Activated CD8-positive, alpha-beta T cell treated with anti-CD3 and anti-CD28 coated beads for 36 hours (primary cell): ENCODE measurements at places on chromosomes 6 and 20. TPM values are rescaled to one million over a fixed set of nuclear protein-coding genes. Genes with fewer than 3 reads are reported as not detected.

- no peak for DNase-seq
- no peak overlapping the region for H3K27ac ChIP-seq
- no peak overlapping the region for H3K4me3 ChIP-seq
- H3K4me1 ChIP-seq, result no peaks in the 10 kb centered on the region
- H3K36me3 ChIP-seq, result peaks cover 2% of the 10 kb centered on the region
Observed at GRCh38 chr6:12173661-12174060, 116.5 kb upstream of the EDN1 start.

DNA sequence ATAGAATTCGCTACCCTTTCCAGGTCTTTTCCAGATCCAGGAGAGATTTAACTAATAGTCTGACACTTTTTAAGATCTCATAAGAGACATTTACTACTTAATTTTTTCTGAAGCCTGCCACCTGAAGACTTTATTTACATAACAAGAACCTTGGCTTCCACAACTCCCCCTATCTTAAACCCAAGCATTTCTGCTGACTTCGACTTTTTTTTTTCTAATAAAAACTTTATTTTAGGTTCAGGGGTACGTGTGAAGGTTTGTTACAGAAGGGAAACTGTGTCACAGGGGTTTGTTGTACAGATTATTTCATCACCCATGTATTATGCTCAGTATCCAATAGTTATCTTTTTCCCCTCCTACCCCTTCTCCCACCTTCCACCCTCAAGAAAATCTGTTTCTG, 64.9 kb upstream of the OR14J1 start:
- DNase-seq, result no peak
- H3K4me3 ChIP-seq, result no peak overlapping the region

- H3K27ac ChIP-seq, result no peak overlapping the region
- DNase-seq, result no peak
- no peak overlapping the region for H3K4me3 ChIP-seq
- H3K27me3 ChIP-seq, result peaks cover 3% of the 10 kb centered on the region
Observed at GRCh38 chr6:129981598-129981997, 36.8 kb upstream of the L3MBTL3 start.

- no peak overlapping the region for H3K4me3 ChIP-seq
- H3K4me1 ChIP-seq, result peaks cover 2% of the 10 kb centered on the region
- no peaks in the 10 kb centered on the region for H3K27me3 ChIP-seq
- DNase-seq, result no peak
- peaks cover 49% of the 10 kb centered on the region for H3K36me3 ChIP-seq
- no peak overlapping the region for H3K27ac ChIP-seq
Observed at GRCh38 chr6:154814063-154814462, 80.8 kb downstream of the SCAF8 start.

PPARD gene
- 26.7 TPM for total RNA-seq

DNA sequence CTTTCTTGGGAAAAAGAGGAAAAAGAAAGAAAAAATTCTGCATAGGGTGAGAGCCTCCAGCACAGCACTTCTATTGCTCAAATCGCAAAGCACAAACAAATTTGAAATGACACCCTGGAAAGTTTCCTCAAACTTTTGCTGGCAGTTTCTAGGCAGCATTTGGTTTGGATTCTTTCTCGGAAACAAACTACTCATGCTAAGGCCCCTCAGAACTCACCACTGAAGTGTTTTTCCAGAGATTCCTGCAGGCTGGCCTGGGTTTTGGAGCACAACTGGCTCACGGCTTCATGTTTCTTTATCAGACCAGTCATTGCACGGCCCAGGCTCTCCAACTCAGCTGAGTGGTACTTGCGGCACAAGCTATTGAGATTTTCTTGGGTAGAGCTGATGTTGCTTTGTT, 237.8 kb downstream of the SYNE1 start:
- H3K27me3 ChIP-seq, result no peaks in the 10 kb centered on the region
- no peak overlapping the region for H3K4me3 ChIP-seq
- no peaks in the 10 kb centered on the region for H3K36me3 ChIP-seq
- no peaks in the 10 kb centered on the region for H3K4me1 ChIP-seq
- H3K27ac ChIP-seq, result no peak overlapping the region

- H3K27ac ChIP-seq, result no peak overlapping the region
- H3K27me3 ChIP-seq, result no peaks in the 10 kb centered on the region
- no peak for DNase-seq
- no peak overlapping the region for H3K4me3 ChIP-seq
- peaks cover 34% of the 10 kb centered on the region for H3K4me1 ChIP-seq
Observed at GRCh38 chr6:45075246-45075645, 252.9 kb upstream of the RUNX2 start.

C6orf163 gene
- total RNA-seq, result 1.4 TPM

RNF39 gene
- total RNA-seq, result not detected

GRCh38 chr6:119960036-119960435, 610.5 kb upstream of the MAN1A1 start:
- H3K4me1 ChIP-seq, result no peaks in the 10 kb centered on the region
- no peak overlapping the region for H3K27ac ChIP-seq
- H3K27me3 ChIP-seq, result no peaks in the 10 kb centered on the region
- no peak for DNase-seq
- H3K4me3 ChIP-seq, result no peak overlapping the region

- no peak for DNase-seq
- no peaks in the 10 kb centered on the region for H3K4me1 ChIP-seq
Observed at GRCh38 chr6:22828179-22829062, 259.1 kb downstream of the HDGFL1 start.

GRCh38 chr20:25356271-25356933, 34.2 kb downstream of the ABHD12 start:
- H3K27ac ChIP-seq, result no peak overlapping the region
- H3K27me3 ChIP-seq, result no peaks in the 10 kb centered on the region
- H3K4me3 ChIP-seq, result no peak overlapping the region
- H3K36me3 ChIP-seq, result peaks cover 1% of the 10 kb centered on the region
- DNase-seq, result no peak
- peaks cover 27% of the 10 kb centered on the region for H3K4me1 ChIP-seq

MRPL14 gene
- 42.8 TPM for total RNA-seq

DNA sequence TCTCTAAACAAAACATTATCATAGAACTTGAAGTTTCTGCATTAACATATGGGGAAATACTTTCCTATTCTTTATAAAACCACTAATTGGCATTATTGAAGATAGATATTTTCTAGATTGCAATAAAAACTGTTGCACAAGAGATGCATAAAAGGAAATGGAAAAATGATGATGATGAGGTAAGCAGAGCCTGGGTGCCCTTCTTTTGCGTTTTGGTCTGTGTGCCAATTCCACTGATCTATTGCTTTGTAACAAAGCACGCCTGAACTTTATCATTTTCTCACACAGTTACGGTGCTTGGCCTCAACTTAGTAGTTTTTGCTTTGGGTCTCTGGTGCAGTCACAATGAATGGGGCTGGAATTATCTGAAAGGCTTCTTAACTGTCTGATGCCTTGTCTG, 450.5 kb downstream of the MAFB start:
- H3K4me3 ChIP-seq, result no peak overlapping the region
- peaks cover 2% of the 10 kb centered on the region for H3K27me3 ChIP-seq
- DNase-seq, result no peak
- no peak overlapping the region for H3K27ac ChIP-seq

TSBP1 gene
- total RNA-seq, result not detected

- H3K27me3 ChIP-seq, result no peaks in the 10 kb centered on the region
- peaks cover 54% of the 10 kb centered on the region for H3K4me1 ChIP-seq
- H3K4me3 ChIP-seq, result peak overlapping the region; percentile 71
- H3K27ac ChIP-seq, result peak overlapping the region; percentile 86
- peaks cover 24% of the 10 kb centered on the region for H3K36me3 ChIP-seq
Observed at GRCh38 chr20:32189691-32190615, 17.6 kb downstream of the PLAGL2 start.

DNA sequence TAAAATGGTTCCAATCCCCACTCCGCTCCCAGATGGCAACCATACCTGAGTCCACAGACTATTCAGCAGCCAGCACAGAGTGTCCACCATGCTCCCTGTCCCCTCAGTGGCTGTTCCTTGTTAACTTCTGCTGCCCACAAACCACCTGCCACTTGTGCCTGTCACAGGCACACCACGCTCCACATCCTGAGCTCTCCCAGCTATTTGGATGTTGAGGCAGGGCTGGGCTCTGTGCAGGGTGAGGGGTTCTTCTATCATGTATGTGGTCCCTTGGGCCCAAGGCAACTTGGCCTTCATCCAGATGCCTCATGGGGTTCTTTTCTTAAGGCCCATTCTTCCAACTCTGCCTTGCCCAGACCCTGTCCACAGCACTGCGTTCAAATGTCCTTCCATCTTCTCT, 34.0 kb upstream of the NXT1 start:
- DNase-seq, result no peak
- no peak overlapping the region for H3K27ac ChIP-seq
- peaks cover 3% of the 10 kb centered on the region for H3K27me3 ChIP-seq

DNA sequence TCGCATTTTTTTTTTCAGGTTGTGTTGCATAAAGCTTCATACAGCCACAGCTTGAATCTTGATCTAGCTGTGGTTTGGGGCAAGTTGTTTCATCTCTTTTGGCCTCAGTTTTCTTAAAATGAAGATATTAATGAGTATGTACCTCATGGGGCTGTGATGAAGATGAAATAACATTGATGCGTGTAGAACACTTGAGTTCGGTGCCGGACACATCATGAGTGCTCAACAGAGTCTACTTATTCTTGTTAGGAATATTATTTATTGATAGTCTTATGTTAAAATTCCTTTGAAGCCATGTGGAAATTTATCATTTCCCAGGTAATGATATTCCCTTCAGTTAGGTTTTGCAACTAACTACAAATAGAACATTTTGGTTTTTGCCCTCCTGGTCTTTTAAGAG, 3.4 kb downstream of the PAQR8 start:
- no peak overlapping the region for H3K4me3 ChIP-seq
- H3K27me3 ChIP-seq, result no peaks in the 10 kb centered on the region
- H3K4me1 ChIP-seq, result peaks cover 68% of the 10 kb centered on the region
- H3K36me3 ChIP-seq, result peaks cover 61% of the 10 kb centered on the region

GRCh38 chr6:53179961-53180651, 31.5 kb upstream of the GCM1 start:
- peaks cover 6% of the 10 kb centered on the region for H3K4me1 ChIP-seq
- peak overlapping the region; percentile 12 for H3K27ac ChIP-seq
- no peaks in the 10 kb centered on the region for H3K27me3 ChIP-seq

BTBD3 gene
- total RNA-seq, result 5.3 TPM

DNA sequence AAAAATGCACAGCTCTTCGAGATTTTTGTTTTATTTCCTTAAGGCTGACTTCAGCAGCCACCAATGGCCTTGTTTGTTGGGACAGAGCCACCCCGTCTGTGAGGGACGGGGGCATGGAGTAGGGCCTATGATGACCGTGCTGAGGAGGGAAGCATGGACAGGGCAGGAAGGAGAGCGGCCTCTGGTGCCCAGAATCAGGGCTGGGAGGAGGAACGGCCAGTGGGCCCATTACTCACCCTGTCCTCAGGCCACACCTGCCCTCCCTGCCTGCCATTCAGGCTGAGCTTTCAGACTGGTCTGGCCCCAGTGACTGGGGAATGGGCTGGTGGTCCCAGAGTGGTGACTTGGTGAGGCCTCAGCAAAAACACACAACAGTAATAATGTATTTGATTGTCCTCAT, 104.4 kb downstream of the SMOC2 start:
- H3K4me1 ChIP-seq, result no peaks in the 10 kb centered on the region
- no peak for DNase-seq
- no peak overlapping the region for H3K27ac ChIP-seq
- H3K4me3 ChIP-seq, result no peak overlapping the region

GRCh38 chr6:125279961-125280360, 21.8 kb downstream of the HDDC2 start:
- H3K36me3 ChIP-seq, result peaks cover 88% of the 10 kb centered on the region
- peak overlapping the region; percentile 26 for H3K27ac ChIP-seq
- H3K27me3 ChIP-seq, result no peaks in the 10 kb centered on the region
- no peak overlapping the region for H3K4me3 ChIP-seq

- H3K4me3 ChIP-seq, result no peak overlapping the region
- H3K36me3 ChIP-seq, result no peaks in the 10 kb centered on the region
- peaks cover 49% of the 10 kb centered on the region for H3K27me3 ChIP-seq
- no peak for DNase-seq
Observed at GRCh38 chr6:41379306-41379705, 43.9 kb downstream of the NCR2 start.

MYMX gene
- not detected for total RNA-seq

RIPPLY2 gene
- not detected for total RNA-seq

TRIM31 gene
- not detected for total RNA-seq

DNA sequence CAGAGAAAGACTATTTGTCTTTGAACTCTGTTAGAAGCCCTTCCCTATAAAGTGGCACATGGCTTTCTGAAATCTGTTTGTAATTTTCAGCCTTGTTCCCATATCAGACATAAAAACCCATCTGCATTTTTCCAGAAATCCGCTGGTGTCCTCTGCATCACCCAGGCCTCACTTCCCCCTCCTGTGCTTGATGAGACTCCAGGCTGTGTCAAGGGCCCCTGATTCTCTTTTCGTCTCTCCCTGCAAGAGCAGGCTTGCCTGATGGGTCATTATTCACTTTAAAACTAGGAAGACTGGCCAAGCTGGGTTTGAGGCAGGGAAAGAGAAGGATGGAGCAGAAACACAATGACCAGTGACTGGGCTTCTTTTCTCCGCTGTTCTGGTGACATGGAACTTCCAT, 10.6 kb upstream of the PROKR2 start:
- no peaks in the 10 kb centered on the region for H3K4me1 ChIP-seq
- H3K4me3 ChIP-seq, result no peak overlapping the region
- H3K27me3 ChIP-seq, result peaks cover 17% of the 10 kb centered on the region
- H3K36me3 ChIP-seq, result no peaks in the 10 kb centered on the region
- no peak overlapping the region for H3K27ac ChIP-seq
- DNase-seq, result no peak

NR2E1 gene
- not detected for total RNA-seq

RNF144B gene
- total RNA-seq, result 1.9 TPM

GRCh38 chr6:39266782-39267355, 37.6 kb upstream of the KCNK5 start:
- no peak overlapping the region for H3K4me3 ChIP-seq
- H3K36me3 ChIP-seq, result no peaks in the 10 kb centered on the region
- peaks cover 3% of the 10 kb centered on the region for H3K27me3 ChIP-seq

DNA sequence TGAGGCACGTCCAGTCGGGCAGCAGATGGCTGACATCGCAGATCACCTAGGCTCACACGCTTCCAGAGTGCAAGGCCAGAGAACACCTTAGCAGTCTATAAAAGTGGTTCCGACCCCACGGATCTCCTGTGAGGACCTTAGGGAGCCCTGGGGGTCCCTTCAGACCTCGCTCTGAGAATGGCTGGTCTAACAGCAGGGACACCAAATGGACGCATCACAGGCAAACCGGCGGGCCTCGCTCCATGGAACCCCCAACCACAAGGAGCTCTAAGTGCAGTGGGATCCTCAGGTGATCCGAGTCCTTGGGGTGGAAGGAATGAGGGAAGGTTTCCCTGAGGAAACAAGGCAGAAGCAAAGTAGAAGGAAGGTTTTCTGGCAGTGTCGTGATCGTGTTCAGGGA, 135.4 kb downstream of the SMOC2 start:
- DNase-seq, result no peak
- no peaks in the 10 kb centered on the region for H3K36me3 ChIP-seq
- H3K4me1 ChIP-seq, result no peaks in the 10 kb centered on the region
- no peak overlapping the region for H3K4me3 ChIP-seq
- H3K27me3 ChIP-seq, result no peaks in the 10 kb centered on the region

DNA sequence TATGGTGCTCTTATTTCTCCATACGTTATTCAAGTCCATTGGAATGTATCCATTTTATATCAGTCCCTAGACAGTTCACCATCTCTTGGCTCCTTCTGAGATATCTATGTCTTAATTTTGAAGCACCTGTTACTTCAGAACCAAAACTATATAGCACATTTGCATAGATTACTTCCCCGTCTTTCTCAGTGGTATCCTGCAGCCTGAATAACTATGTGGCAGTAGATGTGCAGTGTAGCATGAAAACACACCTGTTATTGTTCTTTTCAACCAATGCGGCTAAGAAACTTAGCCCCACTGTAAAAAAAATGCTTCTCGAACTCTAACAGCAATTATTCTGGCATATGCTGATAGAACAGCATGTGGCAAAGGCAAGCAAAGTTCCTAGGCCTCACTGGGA, 1184.4 kb upstream of the ADGRB3 start:
- H3K36me3 ChIP-seq, result no peaks in the 10 kb centered on the region
- no peaks in the 10 kb centered on the region for H3K4me1 ChIP-seq
- H3K27me3 ChIP-seq, result no peaks in the 10 kb centered on the region
- H3K27ac ChIP-seq, result no peak overlapping the region
- no peak overlapping the region for H3K4me3 ChIP-seq

ACOT8 gene
- 21.2 TPM for total RNA-seq
